Caki2 (cell line): ENCODE measurements at places on chromosomes 5 and 9. TPM values are rescaled to one million over a fixed set of nuclear protein-coding genes. Genes with fewer than 3 reads are reported as not detected.

GZMA gene
- total RNA-seq, result not detected in 2 replicates

ALDH7A1 gene
- 30.1 and 40.1 TPM in 2 replicates for total RNA-seq

PDE6A gene
- 0.07 and 0.14 TPM in 2 replicates for total RNA-seq

DNA sequence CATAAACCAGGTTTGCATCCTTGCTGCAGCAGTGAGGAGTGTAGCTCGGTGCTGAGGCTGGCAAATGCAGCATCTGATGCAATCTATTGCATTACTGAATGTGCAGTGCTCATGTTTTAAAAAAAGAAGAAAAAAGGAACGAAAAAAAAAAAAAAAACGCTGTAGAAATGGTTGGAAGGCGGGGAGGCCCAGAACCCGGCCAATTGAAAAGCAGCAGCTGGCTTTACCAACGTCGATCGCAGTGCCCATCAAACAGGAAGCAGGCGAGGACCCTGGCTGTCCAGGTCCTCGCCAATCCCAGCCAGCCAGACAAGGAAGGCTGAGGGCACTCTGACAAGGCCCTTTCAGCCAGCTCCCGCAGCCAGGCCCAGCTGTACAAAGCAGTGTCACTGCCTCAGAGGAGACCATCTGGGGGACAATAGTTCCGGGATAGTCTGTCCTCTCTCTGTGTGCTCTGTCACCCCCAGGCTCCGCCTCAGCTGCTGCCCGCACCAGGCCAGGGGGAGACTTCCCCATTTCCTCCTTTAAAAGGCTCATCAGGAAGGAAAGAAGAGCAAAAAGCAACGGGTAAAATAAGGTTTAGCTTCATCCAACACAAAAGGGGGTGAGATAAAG lies 21.8 kb upstream of the CPEB4 start:
- no peak for DNase-seq

GRCh38 chr9:76032038-76032796 lies 141.7 kb downstream of the PCSK5 start:
- DNase-seq, result no peak

LAMC3 gene
- 9.6 and 15.2 TPM in 2 replicates for total RNA-seq

DNA sequence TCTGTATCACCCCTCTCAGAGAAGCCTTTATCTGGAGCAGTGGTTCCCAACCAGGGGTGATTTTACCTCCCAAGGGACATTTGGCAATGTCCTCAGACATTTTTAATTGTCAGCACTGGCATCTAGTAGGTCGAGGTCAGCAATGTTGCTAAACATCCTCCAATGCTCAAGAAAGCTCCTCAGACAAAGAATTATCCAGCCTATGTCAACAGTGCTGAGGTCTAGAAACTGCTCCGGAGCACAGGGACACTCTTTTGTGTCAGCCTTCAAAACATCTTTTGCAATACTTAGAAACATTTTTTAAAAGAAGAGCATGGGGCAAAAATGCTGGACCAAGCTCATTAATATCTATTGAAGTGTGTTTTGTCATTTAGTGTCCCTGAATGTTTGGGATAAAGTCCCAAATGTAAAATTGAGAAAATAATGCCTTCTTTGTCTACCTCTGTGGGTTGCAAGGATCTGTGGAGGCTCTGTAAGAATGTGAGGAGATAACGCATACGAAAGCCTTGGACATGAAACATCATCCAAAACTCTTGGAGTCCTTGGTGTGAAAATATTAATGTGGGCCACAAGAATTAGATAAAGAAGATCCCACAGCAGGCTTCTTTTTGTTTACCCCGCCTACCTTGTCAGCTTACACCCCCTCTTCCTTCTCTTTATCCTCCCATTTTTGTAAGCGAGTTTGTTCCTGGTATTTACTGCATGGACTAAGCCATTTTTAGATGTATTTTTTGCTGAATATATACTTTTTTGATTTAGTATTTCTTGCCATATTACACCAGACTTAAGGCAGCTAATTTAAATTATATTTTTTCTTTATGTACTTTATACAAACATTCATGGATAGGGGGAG lies 193.5 kb downstream of the CD180 start:
- DNase-seq, result no peak

GRCh38 chr5:153584126-153584959 lies 93.9 kb downstream of the GRIA1 start:
- no peak for DNase-seq
